ENCODE measurements at places on chromosomes 13 and 19.

DNA sequence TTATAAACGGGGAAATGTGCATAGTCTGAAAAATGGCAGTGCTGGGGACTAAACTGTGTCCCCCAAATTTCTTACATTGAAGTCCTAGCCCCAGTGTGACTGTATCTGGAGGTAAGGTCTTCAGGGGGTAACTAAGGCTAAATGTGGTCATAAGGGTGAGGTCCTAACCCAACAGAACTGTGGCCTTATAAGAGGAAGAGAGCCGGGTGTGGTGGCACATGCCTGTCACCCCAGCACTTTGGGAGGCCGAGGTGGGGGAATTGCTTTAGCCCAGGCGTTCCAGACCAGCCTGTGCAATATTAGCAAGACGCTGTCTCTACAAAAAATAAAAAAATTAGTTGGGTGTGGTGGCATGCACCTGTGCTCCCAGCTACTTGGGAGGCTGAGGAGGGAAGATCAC lies 17.8 kb downstream of the PROZ start:
- H3K36me3 ChIP-seq, result peaks cover 65% of the 10 kb centered on the region
- H3K4me1 ChIP-seq, result peaks cover 52% of the 10 kb centered on the region
- H3K27me3 ChIP-seq, result peaks cover 2% of the 10 kb centered on the region
- DNase-seq, result no peak
- peak overlapping the region; percentile 66 for H3K4me3 ChIP-seq
- H3K27ac ChIP-seq, result peak overlapping the region; percentile 82

GRCh38 chr19:10544753-10545251 lies 1.1 kb downstream of the ATG4D start:
- DNase-seq, result no peak
- peak overlapping the region; percentile 72 for H3K27ac ChIP-seq

DNA sequence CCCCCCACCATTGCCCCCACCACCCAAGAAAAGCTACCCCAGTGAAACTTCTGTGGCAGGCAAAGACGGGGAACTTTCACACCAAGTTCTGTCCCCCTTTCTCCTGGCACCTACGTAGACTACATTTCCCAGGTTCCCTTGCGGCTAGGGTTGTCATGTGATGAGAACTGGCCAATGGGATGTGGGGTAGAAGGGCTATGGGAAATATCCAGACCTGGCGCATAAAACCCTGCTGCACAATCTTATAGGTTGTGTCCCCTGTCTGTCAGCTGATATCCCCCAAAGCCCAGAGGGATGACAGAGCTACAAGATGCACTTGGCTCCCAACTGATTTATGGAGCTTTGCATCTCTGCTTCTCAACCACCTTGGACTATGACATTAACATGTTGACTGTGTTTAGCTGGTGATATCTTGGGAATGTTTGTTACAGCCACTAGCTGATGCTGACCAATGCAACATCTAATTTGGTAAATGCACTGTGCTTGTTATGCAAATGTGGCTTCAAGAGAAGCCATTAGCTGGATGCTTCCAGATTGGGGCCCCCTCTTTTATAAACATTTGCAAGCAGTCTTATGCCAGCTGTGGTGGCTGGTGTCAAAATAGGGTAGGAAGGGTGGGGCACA lies 6.1 kb downstream of the SH2D3A start:
- no peaks in the 10 kb centered on the region for H3K36me3 ChIP-seq
- no peak overlapping the region for H3K4me3 ChIP-seq
- no peak for DNase-seq
- peaks cover 5% of the 10 kb centered on the region for H3K27me3 ChIP-seq
- H3K4me1 ChIP-seq, result peaks cover 4% of the 10 kb centered on the region

DNA sequence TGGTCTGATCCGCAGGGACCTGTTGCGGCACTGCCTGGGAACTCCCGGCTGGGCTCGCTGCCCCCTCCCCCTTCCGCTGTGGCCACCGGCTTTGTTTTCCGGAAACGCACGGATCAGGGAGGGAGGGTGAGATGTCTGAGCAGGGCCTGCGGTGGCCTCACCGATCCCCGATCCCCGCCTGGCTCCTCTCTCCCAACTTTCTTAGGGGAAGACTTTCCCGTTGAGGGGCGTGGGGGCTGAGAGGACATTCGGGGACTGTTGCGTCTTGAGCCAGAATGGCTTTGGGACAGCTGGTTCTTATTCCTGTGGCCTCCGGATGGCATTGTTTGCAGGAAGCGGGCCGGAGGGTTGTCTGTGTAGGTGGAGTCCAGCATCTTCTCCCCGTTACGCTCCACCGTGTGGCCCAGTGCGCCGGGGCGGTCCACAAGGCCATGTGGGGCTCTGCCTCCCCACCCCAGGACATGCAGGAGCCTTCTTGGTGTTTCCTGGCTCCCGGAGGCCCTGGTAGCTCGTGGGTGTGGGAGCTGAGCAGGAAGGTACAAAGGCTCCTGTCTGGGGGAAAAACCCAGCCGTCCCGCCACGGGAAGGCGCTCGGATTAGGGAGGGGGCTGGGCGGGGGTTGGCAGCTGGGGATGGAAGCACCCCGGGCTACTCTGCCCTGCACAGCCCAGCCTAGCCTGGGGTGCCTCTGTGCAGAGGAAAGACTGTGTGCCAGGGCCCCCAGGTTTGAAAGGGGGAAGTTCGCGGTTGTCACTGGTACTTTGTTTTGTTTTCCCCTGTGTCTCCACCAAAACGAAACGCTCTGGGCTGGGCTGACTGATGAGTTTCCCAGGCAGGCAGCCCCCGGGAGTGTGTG lies 1.3 kb downstream of the CSNK1G2 start:
- no peaks in the 10 kb centered on the region for H3K36me3 ChIP-seq
- peaks cover 3% of the 10 kb centered on the region for H3K27me3 ChIP-seq
- peaks cover 19% of the 10 kb centered on the region for H3K4me1 ChIP-seq
- H3K4me3 ChIP-seq, result peak overlapping the region; percentile 94
- DNase-seq, result peak; percentile 49

GRCh38 chr19:3970313-3970807 lies 539 bp downstream of the DAPK3 start:
- DNase-seq, result no peak
- peak overlapping the region; percentile 96 for H3K4me3 ChIP-seq
- H3K36me3 ChIP-seq, result peaks cover 34% of the 10 kb centered on the region
- peaks cover 40% of the 10 kb centered on the region for H3K27me3 ChIP-seq
- peak overlapping the region; percentile 97 for H3K27ac ChIP-seq

GRCh38 chr13:75136151-75136550 lies 345.8 kb downstream of the TBC1D4 start:
- peaks cover 73% of the 10 kb centered on the region for H3K4me1 ChIP-seq
- no peaks in the 10 kb centered on the region for H3K27me3 ChIP-seq
- H3K36me3 ChIP-seq, result peaks cover 26% of the 10 kb centered on the region
- peak overlapping the region; percentile 92 for H3K27ac ChIP-seq
- H3K4me3 ChIP-seq, result peak overlapping the region; percentile 66

GRCh38 chr13:91101381-91101780 lies 246.1 kb upstream of the MIR17HG start:
- H3K27me3 ChIP-seq, result no peaks in the 10 kb centered on the region
- no peak overlapping the region for H3K27ac ChIP-seq

DNA sequence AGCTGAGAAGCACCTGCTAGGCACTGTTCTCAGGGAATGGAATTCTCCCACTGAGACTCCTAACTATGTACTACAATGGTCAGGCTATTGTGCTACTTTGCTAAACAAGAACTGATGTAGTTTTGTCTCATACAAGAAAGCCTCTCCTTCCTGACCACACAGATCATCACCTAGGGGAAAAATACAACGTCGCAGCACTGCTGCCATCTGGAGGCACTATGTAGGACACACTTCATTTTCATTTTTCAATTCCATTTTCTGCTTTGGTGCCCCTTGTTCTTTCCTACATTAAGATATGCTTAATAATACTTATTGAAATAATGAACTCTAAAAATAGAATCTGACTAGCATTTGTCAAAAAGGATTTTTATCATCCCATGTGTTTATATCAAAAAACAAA lies 21.1 kb downstream of the PROSER1 start:
- H3K27ac ChIP-seq, result 0 out of 2 replicates have a peak overlapping the region, but pooled peaks have one; percentile 24
- DNase-seq, result peak; percentile 31
- no peak overlapping the region for H3K4me3 ChIP-seq
- H3K27me3 ChIP-seq, result no peaks in the 10 kb centered on the region

DNA sequence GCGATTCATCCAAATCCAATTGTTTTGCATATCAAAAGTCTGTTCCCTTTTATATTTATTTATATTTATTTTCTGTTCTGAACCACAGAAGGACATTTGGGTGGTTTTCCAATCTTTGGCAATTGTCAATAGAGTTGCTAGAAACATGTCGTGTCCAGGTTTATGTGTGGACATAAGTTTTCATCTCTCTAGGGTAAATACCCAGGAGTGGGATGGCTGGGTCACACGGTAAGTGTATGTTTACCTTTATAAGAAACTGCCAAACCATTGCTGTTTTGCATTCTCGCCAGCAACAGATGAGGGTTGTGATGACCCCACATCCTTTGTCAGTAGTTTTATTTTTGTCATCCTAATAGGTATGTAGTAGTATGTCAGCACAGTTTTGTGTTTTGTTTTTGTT lies 12.5 kb downstream of the AP1M1 start:
- no peak for DNase-seq
- H3K27me3 ChIP-seq, result peaks cover 2% of the 10 kb centered on the region
- H3K27ac ChIP-seq, result no peak overlapping the region
- H3K4me1 ChIP-seq, result peaks cover 11% of the 10 kb centered on the region
- H3K4me3 ChIP-seq, result no peak overlapping the region

DNA sequence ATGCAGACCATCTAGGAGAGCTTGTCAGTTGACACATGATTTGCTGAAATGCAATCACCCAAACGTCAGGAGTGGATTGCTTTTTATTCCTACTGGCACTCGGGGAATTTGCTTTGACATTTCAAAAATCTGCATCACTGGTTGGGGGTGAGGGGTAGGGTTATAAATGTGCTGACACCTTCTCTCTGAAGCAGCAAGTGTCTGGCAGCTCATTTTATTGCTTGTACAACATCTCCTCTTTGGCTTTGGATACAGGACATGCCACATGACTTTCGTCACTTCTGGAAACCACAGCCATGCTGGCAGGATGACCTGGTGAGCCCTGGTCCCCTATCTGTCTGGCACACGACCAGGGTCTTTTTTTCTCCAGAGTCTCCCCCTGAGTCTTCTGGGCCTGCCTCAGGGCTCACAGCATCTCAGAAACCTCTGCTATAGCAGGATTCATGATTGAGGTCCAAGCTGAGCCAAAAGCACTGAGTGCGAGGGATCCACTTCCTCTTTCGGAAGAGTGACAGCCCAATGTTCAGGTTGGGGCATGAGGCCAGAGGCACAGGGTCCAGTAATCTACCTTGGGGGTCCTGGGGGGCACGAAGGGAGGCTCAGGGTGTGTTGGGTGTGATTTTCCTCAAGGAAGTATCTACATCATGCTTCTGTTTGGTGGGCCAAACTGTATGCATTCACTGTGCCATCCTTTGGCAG lies 60.1 kb downstream of the HSPH1 start:
- H3K4me3 ChIP-seq, result no peak overlapping the region
- peaks cover 8% of the 10 kb centered on the region for H3K4me1 ChIP-seq
- no peak overlapping the region for H3K27ac ChIP-seq
- peaks cover 46% of the 10 kb centered on the region for H3K27me3 ChIP-seq
- peak; percentile 5 for DNase-seq

- H3K27me3 ChIP-seq, result peaks cover 5% of the 10 kb centered on the region
- peak; percentile 86 for DNase-seq
- H3K36me3 ChIP-seq, result peaks cover 21% of the 10 kb centered on the region
- peak overlapping the region; percentile 74 for H3K4me3 ChIP-seq
These were observed 5.2 kb downstream of the SPATA13 start for GRCh38 chr13:24165746-24166145.

DNA sequence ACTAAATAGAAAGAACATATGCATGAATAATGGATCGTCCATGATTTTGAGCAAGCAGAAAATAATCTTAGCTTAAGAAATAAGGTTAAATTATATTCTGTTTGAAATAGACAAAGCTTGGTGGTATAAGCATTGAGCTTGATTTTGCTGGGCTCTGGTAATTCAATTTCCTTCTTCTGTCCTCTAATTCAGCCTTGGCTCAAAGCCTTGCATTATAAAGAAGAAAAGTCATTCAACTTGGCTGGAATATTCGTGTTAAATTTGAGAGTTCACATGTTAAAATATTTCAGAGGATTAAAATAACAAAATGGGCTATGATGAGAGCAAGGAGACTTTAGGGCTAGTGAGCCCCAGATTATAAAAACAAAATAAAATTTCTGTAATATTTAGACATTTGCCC lies 415.4 kb upstream of the PCDH20 start:
- no peak for DNase-seq
- no peak overlapping the region for H3K27ac ChIP-seq
- H3K4me3 ChIP-seq, result no peak overlapping the region
- no peaks in the 10 kb centered on the region for H3K36me3 ChIP-seq
- no peaks in the 10 kb centered on the region for H3K27me3 ChIP-seq
- H3K4me1 ChIP-seq, result no peaks in the 10 kb centered on the region

GRCh38 chr13:40058757-40059236 lies 403.3 kb downstream of the COG6 start:
- no peaks in the 10 kb centered on the region for H3K4me1 ChIP-seq
- H3K36me3 ChIP-seq, result no peaks in the 10 kb centered on the region
- H3K27me3 ChIP-seq, result peaks cover 7% of the 10 kb centered on the region
- no peak overlapping the region for H3K4me3 ChIP-seq
- no peak for DNase-seq
- no peak overlapping the region for H3K27ac ChIP-seq

GRCh38 chr13:77866971-77867370 lies 51.7 kb downstream of the EDNRB start:
- no peaks in the 10 kb centered on the region for H3K4me1 ChIP-seq
- H3K27ac ChIP-seq, result no peak overlapping the region
- no peaks in the 10 kb centered on the region for H3K27me3 ChIP-seq
- H3K4me3 ChIP-seq, result no peak overlapping the region
- H3K36me3 ChIP-seq, result peaks cover 5% of the 10 kb centered on the region

GRCh38 chr19:53792721-53793433 lies 31.2 kb downstream of the NLRP12 start:
- no peak overlapping the region for H3K27ac ChIP-seq
- peak; percentile 84 for DNase-seq
- no peak overlapping the region for H3K4me3 ChIP-seq
- peaks cover 3% of the 10 kb centered on the region for H3K27me3 ChIP-seq

- H3K27ac ChIP-seq, result no peak overlapping the region
- H3K27me3 ChIP-seq, result no peaks in the 10 kb centered on the region
- DNase-seq, result no peak
- H3K36me3 ChIP-seq, result peaks cover 13% of the 10 kb centered on the region
- H3K4me1 ChIP-seq, result peaks cover 35% of the 10 kb centered on the region
These were observed 212.7 kb downstream of the DIAPH3 start for GRCh38 chr13:59951011-59951410.

DNA sequence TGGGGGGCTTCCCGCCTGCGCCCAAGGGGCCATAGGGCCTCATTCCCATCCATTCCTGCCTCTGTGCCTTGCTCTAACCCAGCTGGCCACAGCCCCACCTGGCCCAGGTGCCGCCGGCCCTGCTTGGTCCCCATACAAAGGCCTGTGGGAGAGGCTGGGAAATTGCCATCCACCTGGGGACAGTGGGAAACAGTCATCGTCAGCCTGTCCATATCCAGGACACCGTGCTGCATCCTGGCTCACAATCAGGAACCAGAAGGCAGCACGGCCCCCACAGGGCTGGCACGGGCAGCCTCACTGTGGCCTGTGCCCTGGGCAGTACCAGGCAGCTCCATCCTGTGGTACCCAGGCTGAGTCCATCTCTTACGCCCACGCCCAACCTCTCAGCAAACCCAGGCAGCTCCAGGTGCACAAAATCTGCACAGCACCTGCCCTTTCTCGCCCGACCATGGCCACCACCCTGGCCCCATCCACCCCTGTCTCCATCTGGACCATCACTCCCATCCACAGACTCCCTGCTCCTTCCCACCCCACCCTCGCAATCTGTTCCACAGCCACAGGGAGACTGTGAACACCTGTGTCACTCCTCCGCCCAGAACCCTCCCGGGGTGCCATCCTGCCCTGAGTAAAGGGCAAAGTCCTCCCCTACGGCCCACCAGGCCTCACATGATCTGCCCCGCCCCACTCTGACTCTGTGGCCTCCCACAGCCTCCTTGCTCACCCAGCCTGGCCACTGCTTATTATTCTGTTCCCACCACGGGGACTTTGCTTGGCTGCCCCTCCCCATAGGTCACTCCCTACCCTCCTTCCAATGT lies 21.1 kb upstream of the FBXO27 start:
- peaks cover 21% of the 10 kb centered on the region for H3K27me3 ChIP-seq
- no peak overlapping the region for H3K4me3 ChIP-seq
- H3K36me3 ChIP-seq, result 0 out of 2 replicates have a peak, but pooled peaks cover 4% of the 10 kb centered on the region
- no peak for DNase-seq
